LNCaP clone FGC (cell line): ENCODE measurements at places on chromosomes 12 and 14.

GRCh38 chr12:4809449-4810218, 89.4 kb downstream of the GALNT8 start:
- DNase-seq = no peak

DNA sequence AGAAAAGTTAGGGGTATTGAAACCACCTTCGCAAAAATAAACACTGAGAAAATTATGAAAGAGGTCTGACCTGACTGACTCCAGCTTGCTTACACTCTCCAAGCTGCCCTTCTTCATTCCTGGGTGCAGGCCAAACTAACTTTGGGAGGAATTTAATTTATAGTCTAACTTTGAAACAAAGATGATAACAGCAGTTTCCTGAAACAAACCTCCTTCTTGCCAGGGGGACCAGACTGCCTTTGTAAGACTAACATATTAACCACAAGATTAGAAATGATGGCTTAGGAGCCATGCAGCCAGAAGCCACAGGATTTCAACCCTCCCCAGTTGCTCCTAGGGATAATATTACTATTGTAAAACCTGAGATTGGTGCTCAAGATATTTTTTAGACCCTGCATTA, 13.8 kb upstream of the EEA1 start:
- DNase-seq = no peak

DNA sequence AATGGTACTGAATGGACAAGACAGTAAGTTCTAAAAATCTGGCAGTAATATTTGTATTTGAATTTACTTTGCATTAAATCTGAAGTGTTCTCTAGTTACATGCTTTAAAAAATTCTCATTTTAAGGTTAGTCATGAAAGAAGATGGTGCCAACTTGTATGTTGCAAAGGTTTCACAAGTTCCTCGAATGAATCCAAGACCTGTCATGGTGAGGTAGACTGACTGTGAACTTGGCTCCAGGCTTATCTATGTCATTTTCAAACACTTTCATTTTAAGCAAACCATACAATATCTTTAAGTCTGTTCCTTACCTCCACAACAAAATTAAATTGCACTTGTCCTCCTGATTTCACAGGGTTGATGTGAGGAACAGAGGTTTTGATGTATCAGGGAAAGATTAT, 23.4 kb downstream of the CLEC2D start:
- no peak for DNase-seq

DNA sequence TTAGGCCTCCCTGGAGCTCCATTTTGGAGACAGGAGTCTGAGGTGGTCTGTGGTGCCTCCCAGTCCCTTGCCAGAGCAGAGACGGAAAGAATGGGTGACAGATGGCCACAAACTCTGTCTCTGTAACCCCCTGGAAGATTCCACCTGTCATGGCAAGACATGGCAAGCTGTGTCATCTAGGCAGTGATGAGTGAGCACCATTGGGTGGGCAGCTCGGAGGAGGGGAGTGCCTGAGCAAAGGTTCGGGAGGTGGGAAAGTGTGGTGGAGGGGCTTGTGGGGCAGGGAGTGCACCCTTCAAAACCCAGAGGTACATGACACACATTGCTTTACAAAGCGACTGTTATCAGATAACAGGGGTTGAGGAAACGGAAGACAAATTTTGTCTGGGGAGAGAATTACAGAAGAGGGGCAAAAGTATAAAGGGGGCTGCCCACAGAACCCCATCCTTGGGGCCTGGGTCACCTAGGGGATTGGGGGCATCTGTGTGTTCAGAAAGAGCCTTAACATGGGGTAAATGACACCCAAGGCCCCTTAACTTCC, 3.5 kb downstream of the RIN3 start:
- no peak for DNase-seq

DNA sequence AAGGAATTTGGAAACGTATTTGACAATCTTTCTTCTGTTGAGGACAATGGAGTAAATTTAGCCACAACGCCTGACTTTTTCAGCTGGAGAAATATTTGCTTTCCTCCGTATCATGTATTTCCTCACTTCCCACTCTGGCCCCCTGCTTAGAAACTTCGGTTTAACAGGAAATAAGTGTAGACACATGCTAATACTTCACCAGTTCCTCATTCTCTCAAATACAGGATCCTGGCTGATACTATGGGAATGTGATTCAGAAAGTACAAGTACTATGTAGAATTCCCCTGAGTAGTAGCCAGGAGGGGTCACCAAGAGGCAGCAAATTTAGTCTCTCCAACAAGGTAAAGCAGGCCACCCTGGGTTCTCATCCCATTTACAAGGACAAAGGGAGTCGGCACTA, 58.0 kb downstream of the FAR2 start:
- no peak for DNase-seq

DNA sequence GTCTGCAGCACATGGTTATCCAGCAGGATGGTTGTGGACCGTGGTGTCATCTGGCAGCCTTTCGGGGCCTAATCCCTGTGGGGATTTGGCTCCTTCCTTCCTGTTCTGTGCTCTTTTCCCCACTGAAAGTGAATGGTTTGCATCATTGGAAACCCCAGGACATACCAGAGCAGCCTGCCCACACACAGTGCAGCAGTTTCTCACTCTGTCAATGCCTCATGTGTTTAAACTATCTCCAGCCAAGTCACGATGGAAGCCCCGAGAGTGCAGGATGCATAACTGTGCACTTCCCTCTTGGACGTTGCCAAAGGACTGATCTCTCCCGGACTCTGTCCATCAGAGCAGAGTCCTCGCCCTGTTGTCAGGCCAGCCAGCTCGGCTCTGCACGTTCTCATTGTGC, 29.0 kb upstream of the AMN start:
- no peak for DNase-seq

DNA sequence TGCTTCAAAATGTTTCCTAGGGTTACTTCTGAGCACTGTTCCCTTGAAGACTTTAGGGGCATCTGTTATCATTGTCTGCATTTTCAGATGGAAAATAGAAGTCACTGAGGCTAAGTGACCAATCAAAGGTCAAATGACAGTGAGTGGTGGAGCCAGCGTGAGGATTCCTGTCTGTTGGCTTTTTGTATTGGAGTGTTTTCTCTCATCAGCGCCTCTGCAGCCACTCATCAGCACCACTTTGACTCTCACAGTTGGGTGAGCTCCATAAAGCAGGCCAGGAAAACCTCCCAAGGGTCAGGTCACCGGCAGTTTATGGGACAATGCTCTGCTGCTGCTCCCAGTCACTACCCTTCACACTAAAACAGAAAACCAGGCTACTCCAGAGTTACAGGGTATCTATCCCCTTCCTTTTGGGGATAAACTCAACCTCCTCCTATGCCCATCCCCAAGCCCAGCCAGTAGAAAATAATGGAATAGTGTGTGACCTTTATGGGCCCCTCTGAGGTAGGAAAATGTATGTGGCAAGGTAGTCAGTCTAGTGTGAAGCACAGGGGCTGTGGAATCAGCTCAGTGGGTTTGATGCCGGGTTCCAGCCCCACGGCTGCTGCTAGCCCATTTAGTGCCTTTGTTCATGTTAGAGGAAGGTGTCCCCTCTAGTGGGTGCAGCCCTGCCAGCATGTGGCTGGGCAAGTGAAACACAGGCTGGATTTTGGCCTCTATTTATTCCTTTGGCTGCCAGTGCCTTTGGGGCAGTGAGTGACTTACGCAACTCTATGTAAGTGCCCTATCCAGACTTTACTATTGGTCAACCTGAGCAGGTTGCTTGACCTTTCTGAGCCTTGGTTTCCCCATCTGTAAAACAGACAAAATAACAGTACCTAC, 133.8 kb upstream of the CPM start:
- DNase-seq = no peak

DNA sequence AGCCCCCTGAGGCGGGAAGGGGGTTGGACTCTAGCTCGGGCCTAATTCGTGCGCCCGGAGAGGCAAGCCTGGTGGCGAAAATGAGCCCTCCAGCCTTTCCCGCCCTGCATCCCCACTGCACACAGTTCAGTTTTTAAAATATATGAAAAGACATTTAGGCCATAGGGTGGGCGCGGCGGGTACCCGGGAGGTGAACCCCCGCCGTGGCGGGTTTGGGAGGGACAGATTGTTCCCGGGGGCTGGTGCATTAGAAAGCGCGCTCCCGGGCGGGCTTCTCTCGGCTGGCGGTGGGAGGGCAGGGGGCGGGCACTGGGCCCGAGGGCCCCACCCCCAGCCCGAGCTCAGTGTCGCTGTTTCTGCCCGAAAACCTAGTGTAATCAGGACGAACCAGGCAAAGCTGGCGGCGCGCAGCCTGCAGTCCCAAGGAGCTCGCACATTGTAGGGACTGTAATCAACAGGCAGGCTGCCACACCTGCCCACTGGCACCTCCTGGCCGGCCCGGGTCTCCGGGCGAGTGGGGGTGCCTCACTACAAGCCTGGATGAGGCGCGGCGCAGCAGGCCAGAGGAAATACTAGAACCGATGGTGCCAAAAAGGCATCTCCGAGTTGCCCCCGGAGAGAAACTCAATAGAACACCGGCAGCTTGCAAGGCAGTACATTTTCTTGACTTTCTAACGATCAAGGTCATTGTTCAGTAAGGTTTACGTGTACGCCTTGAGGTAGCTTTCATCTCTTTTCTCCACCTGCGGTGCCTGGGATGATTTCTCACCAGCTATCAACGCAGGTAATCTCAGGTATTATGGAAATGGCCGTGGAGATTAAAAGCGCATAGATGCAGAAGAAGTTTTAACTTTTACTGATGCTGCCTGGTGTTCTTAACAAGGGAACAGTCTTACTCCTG, 764 bp upstream of the SPTB start:
- no peak for DNase-seq

DNA sequence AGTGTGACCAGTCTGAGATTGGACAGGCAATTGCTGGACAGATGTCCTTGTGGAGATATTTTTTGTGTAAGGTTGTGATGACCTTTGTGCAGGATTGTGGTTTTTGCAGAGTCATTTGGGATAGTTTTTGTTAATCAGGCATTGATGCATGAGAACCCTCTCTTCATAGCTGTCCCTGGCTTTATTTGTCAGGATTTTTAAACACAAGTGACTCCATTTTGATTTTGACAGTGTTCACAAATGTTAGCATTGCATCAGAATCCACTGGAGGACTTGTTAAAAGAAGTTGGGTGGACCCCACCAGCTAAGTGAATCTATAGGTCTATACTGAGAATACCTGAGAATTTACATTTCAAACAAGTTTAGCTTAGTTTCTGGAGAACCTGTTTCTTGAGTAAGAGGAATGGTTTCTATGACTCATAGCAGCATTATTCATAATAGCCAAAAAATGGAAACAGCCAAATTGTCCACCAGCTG, 11.8 kb downstream of the FNTB start:
- DNase-seq = no peak

DNA sequence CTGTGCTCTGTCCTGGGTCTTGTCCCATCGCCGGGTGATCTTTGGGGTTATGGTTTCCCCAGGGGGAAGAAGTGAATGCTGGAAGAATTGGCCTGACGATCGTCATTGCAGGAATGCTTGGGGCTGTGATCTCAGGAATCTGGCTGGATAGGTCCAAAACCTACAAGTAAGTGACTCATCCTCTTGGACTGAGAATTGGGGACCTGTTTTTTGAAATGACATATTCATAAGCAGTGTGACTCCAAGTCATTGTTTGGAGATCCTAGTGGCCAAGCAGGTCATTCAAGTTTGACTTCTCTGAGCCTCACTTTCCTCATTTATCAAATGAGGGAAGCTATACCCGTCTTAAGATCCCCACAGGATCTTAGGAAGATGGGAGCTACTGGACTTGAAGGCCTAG, 25.8 kb downstream of the ERG28 start:
- DNase-seq = peak; percentile 79

DNA sequence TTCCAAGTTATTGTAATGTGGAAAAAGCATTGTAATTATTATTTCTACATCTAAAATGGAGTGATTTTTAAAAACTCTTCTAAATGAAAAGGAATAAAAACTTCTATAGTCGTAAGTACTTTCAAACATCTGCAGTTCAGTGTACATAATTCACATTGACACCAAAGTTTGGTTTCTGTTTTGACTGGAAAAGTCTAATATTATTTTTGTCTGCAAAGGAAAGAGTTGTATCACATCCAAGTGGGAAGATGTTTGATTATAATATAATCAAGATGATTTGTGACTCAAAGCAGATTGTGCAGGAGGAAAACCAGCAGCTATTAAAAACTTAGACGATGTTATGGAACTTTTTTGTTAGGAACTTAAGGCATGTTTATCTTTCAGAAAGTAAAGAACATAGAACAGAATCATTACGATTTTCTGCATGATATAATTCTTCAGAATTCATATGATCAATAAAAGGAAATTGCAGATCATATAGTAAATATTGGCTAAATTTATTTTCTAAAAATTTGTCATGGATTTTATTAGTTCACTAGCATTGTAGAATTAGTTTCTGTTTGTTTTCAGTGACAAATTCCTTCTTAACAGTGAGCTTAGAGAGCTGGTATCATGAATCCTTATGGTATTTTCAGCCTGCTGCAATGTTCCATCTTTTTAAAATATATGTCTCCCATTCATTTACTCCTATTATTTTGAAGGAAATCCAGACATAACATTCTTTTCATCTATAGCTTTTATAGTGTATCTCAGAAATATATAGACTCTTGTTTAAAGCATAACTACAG, 145.8 kb downstream of the MIPOL1 start:
- DNase-seq = no peak

DNA sequence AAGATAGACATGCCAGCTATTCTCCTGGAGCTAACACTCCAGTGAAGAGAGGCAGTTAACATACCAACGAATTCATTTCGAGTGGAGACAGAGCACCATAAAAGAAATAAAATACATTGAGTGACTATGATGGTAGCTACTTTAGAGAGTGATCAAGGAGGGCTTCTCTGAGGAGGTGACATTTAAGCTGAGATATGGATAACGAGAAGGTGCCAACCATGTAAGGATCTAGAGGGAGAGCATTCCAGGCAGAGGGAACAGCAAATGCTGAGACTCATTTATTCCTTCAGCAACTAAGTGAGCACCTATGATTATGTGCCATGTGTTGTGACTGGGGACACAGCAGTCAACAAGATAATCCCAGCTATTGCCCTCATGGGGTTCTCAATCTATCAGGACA, 28.3 kb upstream of the OAS1 start:
- DNase-seq = no peak

DNA sequence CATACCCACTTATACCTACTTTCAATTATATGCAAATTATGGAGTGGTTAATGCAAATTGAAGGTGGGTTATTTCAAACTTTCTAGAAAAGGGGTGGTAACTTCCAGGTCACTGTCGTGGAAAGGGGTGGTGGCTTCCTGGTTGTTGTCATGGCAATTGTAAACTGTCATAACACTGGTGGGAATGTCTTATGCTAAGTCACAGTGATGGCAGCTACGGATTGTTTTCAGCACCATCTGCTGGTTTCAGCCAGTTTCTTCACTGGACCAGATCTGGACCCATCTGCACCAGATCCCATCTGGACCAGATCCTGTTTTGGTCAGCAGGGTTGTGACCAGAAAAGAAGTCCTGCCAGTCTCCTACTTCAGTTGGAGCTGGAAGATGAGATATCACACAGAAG, 1469.3 kb downstream of the AACS start:
- DNase-seq = no peak
